ENCODE measurements at places on chromosomes 12 and 14. TPM values are rescaled to one million over a fixed set of nuclear protein-coding genes. Genes with fewer than 3 reads are reported as not detected.

The OTUB2 gene
- total RNA-seq: 2.6 TPM

The CELA1 gene
- total RNA-seq: not detected

The ZBTB1 gene
- 16.9 TPM for total RNA-seq

The METTL17 gene
- 52.3 TPM for total RNA-seq

The TMTC2 gene
- total RNA-seq: 6.9 TPM

The FOXG1 gene
- not detected for total RNA-seq

The NTF3 gene
- 0.13 TPM for total RNA-seq

The RBMS2 gene
- total RNA-seq: 35.1 TPM

The TMEM116 gene
- 1.1 TPM for total RNA-seq

The SOX5 gene
- 0.10 TPM for total RNA-seq

The DLGAP5 gene
- 56.8 TPM for total RNA-seq

The LRIG3 gene
- total RNA-seq: 17.3 TPM

The SCN8A gene
- 1.1 TPM for total RNA-seq

The RFLNA gene
- not detected for total RNA-seq

The KLHL33 gene
- 0.34 TPM for total RNA-seq

The CYP46A1 gene
- 0.15 TPM for total RNA-seq

The LGALS3 gene
- 248 TPM for total RNA-seq

The MSI1 gene
- not detected for total RNA-seq

The AQP2 gene
- not detected for total RNA-seq

The OR4E1 gene
- not detected for total RNA-seq

The FGF6 gene
- not detected for total RNA-seq

The KLRC2 gene
- not detected for total RNA-seq

The NGB gene
- not detected for total RNA-seq

The ZNF641 gene
- total RNA-seq: 2.3 TPM

The KLRD1 gene
- not detected for total RNA-seq

The ZFP36L1 gene
- 94.0 TPM for total RNA-seq

The GDF3 gene
- 0.74 TPM for total RNA-seq

The IL22 gene
- not detected for total RNA-seq

The AVPR1A gene
- total RNA-seq: not detected

The NRXN3 gene
- total RNA-seq: 0.49 TPM

The MMP19 gene
- 2.3 TPM for total RNA-seq

The FOXJ2 gene
- total RNA-seq: 7.6 TPM

The RERGL gene
- total RNA-seq: not detected
